Central memory CD8-positive, alpha-beta T cell (primary cell): ENCODE measurements at places on chromosomes 11 and 22.

DNA sequence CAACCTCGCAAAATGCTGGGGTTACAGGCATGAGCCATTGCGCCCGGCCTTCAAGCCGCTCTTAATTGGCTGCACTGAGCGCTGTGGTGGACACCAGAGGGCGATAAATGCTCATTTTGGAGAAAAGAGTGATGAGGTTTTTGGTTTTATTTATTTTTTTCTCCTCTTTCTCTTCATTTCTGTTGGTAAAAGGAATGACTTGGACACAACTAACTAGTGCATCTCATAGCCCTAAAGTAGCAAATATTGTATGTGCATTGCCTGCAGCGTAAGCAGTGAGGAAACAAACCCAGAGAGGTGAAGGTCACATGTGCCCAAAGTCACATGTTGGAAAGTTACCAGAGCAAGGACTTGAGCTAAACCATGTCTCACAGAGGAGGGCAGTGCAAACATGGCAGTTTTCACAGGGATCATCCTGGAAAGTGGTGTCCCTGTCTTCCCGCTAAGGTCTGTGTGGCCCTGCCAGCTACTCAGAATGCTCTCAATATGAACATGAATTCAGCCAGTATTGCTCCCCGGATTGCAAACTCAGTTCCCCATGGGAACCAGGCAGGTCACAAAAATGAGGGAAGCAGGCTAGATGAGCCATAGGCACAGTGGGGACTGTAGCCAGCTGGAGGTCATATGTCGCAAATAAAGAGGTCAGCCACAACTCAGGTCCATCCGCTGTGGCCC lies 8.6 kb upstream of the CD82 start:
- DNase-seq = peak; percentile 48

- no peak for DNase-seq
These were observed 723 bp upstream of the CD82 start for GRCh38 chr11:44564670-44565210.

DNA sequence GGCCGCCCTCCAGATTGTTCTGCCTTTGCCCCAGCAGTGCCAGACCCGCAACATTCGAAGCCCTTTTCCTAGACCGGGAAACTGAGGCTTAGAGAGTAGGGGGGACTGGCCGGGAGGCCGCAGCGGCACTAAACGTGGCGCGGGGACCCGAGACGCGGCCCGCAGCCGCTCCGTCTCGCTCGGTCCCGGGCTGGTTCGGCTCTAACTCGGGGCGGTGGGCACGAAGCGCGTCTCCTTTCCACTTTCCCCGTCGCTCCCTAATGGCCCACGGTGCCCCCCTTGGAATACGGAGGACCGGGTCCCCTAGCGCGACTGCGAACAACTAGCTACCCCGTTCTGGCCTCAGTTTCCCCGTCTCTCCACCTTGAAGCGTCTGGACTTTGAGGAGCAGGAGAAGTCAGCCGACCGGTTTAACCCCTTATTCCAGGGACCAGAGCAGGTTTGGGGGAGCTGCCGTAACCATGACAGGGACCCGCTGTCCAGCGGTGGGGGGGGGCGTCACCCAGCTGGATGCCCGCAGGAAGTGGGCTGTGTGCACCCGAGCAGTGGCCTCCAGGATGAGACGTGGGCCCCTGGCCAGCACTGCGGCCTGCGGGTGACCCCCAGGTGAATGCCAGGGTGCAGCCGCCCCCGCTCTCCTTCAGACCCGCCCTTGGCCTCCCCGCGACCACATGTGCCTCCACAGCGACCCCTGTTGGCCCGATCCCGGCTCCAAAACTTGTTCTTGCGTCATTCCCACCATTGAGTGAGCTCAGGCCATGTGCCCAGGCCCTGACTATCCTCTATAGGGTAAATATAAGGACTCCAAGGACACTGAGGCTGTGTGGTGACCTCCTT lies 1.1 kb downstream of the CDC42EP1 start:
- peak; percentile 74 for DNase-seq

GRCh38 chr11:115660030-115660805 lies 156.0 kb upstream of the CADM1 start:
- no peak for DNase-seq

DNA sequence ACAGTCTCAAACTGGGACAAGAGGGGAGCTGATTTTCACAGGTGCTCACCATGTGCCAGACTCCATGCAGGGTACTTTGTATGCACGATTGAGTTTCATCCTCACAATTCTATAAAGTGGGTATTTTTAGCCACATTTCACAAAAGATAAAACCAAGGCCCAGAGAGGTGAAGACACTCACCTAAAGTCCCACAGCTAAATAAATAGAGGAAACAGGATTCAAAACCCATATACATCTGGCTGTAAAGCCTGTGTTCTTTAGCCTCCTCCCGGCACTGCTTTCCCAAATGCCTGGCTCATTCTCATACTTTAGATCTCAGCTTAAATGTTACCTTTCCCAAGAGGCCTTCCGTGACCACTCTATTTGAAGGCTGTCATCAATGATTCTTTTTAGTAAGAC lies 13.2 kb upstream of the KCTD14 start:
- no peak for DNase-seq
